Renal pelvis (tissue), 12 donors: ENCODE measurements at places on chromosomes 7 and 10.

GRCh38 chr7:37999673-38000072 lies 79.2 kb downstream of the EPDR1 start:
- no peak for DNase-seq

GRCh38 chr7:37732253-37732652 lies 48.7 kb downstream of the GPR141 start:
- no peak for DNase-seq

- DNase-seq, result no peak
These were observed 26.7 kb upstream of the CUL1 start for GRCh38 chr7:148672041-148672440.

DNA sequence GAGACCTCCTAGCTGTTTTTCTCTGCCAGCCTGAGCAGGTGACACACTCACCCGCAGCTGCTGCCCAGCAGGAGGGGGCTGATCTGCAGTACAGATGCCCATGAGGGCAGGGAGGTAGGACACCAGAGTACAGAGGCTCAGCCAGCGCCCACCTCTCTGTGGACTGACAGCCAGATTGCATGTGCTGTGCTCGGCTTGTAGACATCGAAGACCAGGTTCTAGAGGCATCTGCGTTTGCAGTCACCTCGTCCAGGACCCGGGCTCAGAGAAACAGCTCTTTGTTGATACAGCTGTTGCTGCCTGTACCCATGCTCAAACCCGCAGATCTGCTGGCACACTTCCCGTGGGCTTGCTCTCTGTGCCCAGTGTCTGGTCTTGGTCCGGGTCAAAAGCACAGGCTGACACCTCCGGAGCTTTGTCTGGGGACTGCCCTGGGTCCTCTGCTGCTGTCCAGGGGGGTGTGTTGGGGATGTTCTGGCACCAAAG lies 224.7 kb downstream of the GLRX3 start:
- no peak for DNase-seq

DNA sequence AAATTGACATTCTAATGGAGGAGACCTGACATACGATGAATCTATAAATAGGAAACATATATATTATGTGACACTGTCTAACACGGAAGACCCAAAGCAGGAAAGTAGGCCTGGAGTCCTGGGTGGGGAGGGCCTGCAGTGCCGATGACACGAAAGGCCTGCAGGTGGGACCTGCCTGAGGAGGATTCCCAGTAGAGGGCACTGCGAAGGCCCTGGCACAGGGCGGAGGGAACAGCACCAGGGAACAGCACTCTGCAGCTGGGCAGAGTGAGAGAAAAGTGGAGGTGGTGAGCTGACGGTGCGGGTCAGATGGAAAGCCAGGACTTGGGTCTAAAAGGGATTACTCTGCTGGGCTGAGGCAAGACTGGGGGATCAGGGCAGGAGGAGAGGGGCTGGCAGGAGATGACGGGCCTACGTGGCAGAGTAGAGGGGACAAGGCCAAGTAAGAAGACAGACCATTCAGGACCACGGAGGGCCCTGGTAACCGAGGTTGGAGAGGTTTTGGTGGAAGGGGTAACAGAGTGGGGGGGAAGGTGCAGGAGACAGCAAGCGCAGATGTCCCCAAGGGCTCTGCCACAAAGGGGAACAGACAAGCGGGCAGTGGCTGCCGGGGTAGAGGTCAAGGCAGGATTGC lies 8.1 kb downstream of the ZNF746 start:
- no peak for DNase-seq

GRCh38 chr10:53315709-53316108 lies 543.1 kb upstream of the MBL2 start:
- no peak for DNase-seq

GRCh38 chr10:63542835-63543575 lies 21.8 kb downstream of the REEP3 start:
- no peak for DNase-seq

- DNase-seq, result no peak
These were observed 40.2 kb upstream of the MYL10 start for GRCh38 chr7:101669307-101669706.

GRCh38 chr7:74014931-74015330 lies 13.0 kb upstream of the ELN start:
- DNase-seq, result no peak

DNA sequence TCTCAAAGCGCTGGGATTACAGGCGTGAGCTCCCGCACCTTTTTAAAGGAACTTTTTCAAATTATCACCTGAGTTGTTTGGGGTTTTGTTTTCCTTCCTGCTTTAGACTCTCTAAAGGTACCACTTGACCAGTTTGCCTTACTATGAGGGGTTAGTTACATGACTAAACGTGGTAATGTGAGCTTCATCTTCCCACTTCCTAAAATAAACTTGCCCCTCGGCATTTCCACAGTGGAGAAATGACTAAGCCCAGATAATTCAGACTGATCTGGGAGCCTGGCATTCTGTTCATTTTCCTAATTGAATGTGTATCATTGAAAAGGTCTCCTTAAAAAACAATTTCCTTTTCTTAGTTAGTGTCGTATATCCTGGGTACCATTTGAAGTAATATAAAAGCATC lies 163.4 kb downstream of the PLXDC2 start:
- DNase-seq, result no peak

GRCh38 chr10:112137154-112137987 lies 46.2 kb downstream of the GPAM start:
- peak; percentile 65 for DNase-seq

- no peak for DNase-seq
These were observed 39.5 kb upstream of the RTKN2 start for GRCh38 chr10:62308101-62308500.

DNA sequence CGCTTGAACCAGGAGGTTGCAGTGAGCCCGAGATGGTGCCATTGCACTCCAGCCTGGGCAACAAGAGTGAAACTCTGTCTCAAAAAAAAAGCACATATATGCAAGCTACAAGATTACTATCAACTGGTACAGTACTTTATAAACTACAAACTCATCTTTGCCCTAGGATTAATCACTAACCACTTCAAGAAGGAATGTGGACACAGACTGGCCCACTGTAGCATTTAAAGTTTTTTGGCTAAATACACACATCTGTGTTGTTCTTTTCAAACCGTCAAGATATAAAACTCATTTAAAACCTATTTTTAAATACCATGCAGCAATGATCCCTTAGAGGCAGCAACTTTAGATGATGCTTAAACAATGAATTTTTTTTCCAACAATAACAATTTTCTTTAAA lies 205.4 kb downstream of the IMMP2L start:
- DNase-seq, result no peak

DNA sequence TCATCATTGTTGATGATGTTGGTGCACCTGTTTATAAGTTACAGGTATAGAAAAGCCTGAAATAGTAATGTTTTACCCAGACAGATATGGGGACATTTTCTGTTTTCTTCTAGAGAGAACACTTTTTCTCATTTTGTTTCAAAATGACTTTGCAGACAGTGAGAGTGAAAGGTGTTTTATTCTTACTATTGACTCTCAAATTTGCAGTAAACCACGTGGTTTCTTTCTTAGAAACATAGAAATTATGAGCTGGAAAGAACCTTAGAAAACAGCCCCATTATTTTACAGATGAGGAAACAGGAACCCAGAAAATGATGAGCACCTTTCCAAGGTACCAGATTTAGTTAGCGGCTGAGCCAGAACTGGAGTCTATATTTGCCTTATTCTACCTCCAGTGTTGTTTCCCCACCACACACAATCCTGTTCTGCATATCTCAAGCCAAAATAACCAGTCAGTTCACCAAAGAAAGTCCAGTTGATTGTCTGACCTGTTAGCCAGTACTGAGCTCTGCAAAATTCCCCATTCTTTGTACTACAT lies 138.9 kb upstream of the AHR start:
- DNase-seq, result no peak

DNA sequence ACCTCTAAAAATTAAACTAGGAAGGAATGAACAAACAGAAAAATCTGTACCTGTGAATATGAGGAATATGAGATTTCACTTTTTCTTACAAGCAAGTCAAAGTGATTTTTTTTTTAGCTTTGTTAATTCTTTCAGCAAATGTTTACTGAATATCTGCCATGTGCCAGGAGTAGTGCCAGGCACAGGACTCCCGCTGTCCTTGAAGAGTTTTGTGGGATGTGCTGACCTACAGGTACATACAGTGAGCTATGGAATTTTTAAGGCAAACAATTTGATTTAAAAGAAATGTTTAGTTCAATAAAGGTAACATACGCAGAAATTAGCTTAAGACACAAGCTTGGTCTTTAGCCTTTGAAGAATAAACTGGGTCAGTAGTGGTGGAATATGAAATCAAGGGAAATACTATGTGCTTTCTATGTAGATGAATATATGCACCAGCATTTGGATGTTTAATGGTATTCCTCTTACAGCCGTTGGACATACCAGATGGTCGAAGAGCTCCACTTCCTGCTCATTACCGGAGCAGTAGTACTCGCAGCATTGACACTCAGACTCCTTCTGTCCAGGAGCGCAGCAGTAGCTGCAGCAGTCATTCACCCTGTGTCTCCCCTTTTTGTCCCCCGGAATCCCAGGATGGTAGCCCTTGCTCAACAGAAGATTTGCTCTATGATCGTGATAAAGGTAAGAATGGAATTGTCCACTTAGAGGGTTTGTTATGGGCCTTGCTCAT lies 102.0 kb downstream of the GLCCI1 start:
- no peak for DNase-seq

DNA sequence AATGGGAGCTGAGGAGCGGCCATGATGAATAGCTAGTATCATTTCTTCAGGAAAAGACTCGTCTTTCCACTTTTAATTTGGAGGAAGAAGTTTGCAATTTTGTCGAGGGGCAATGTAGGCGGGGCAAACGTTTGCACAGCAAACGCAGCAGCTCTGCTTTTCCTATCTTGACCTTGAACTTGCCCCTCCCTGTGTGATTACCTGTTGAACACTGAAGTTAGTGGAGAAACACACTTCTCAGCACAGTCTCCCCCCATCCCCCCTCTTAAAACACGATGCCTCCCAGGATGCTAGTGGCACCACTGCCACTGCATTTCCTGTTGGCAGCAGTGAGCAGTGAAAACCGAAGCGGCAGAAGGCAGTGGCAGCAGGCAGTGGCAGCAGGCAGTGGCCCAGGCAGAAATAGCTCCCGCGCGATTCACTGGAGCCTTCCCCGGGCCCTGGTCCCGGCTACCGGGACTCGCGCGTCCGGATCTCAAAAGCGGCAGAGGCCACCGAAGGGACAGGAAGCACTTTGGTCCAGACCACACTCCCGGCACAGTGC lies at the start of gene EPDR1:
EPDR1 (plus strand) TSS at position 336 of the 544 bp plus-strand sequence. CDS start 300 bp downstream, outside the sequence.
- DNase-seq, result peak; percentile 65

GRCh38 chr7:155262031-155262430 lies 35.6 kb upstream of the INSIG1 start:
- DNase-seq, result no peak

DNA sequence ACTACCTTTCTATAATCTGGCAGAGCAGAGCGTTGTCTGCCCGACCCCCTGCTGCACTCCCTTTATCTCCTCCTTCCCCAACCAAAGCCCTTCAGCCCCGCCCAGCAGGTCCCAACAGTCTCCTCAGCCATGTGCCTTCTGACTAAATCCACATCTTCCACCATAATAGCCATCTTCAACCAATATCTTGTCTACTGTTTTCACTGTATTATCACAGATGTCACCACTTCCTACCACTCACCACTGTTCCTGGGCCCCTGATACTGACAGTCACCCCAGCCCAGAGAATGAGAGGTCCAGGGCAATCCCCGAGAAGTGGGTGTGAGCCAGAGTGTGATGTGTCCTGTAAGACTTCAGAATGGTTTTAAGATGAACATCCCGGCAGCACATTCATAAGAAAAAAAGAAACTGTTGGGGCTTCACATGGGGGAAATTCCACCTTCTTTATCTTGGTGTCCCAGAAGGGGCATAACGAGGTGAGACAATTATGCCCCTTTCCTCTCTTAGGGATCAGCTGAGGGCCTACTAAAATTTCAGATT lies 25.3 kb downstream of the CCDC6 start:
- DNase-seq, result no peak

DNA sequence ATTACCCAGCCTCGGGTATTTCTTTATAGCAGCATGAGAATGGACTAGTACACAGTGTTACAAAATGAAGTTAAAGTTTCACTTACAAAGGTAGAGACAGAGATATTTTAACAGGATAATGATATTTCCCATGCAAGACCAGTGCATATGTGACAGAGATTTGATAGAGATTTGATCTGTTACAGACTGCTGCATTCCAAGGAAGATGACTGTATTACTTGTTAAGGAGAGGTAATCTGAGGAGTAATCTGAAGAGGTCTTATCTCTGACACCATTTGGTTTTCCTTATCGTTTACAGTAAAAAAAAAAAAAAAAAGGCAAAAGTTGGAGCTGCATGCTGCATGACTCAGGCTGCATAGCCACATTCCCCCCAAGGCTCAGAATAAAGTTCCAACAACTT lies 289.6 kb downstream of the POM121L12 start:
- DNase-seq, result no peak

DNA sequence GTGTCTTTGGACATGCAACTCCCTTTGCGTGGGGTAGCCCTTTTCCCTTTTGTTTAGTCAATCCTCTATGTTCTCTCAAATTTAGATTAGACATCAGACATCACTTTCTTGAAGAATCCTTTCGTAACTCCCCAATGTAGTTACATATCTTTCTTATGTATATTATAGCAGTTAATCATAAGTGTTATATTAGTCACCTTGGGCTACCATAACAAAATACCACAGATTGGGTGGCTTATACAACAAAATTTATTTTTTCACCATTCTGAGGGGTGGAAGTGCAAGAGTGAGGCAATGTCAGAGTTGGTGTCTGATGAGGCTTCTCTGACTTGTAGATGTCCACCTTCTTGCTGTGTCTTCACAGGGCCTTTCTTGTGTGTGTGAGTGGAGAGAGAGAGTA lies 105.7 kb downstream of the PHTF2 start:
- no peak for DNase-seq

DNA sequence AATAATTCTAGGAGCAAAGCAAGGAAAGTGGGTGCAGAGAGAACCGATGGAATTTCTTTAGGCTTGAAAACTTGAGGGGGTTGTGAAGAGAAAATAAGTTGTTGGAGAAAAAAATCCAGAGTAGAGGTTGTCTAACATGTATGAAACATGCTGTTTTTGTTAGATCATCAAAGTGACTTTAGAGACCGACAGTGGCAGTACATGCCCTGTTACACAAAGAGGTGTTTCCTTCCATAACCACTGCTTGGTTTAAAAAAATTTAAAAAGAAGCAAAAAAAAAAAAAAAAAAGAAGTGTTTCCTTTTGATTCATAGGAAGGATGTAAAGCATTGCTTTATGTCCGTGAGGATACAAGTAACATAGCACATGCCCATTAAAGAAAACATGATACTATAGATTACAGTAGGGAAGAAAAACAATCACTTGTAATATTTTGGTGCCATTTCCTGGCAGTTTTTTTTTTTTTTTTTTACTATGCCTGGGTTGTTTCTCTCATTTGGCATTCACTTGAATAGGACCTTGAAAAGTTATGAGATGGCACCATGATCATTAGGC lies 6.1 kb downstream of the ENTPD1 start:
- no peak for DNase-seq

- no peak for DNase-seq
These were observed 569.9 kb downstream of the ANKRD7 start for GRCh38 chr7:118794419-118794818.

- no peak for DNase-seq
These were observed 290.5 kb upstream of the LRGUK start for GRCh38 chr7:133836666-133837065.

- peak; percentile 43 for DNase-seq
These were observed 605 bp downstream of the SUFU start for GRCh38 chr10:102504179-102504975.

GRCh38 chr7:151010037-151010306 lies 14.3 kb downstream of the ATG9B start:
- no peak for DNase-seq
